ENCODE measurements at places on chromosomes 4 and X. TPM values are rescaled to one million over a fixed set of nuclear protein-coding genes. Genes with fewer than 3 reads are reported as not detected.
A peak's percentile ranks its signal among the peaks of the same experiment; 100 is the strongest.

DNA sequence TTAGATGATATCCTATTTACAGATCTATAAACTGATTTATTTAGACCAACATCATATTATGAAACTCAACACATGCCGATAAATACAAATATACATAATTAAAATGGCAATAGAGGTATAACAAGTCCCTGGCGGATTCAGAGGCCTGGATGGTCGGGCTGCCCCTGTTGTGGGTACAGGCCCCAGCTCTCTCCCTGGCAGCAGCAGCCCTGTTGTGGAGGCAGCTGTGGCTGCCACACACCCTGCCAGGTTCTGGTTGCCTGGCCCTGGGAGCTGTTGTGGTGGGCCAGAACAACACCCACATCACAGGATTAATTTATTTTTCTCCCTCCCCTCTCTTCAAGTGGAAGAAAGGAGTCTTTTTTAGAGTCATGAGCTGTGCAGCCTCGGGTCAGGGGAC, 12.1 kb upstream of the TCEAL2 start:
- DNase-seq, result no peak

GRCh38 chrX:50910685-50911176, at the start of gene BMP15:
BMP15 (plus strand) TSS chrX:50910735; CDS start chrX:50910784, 49 bp downstream.
- no peak for DNase-seq

DNA sequence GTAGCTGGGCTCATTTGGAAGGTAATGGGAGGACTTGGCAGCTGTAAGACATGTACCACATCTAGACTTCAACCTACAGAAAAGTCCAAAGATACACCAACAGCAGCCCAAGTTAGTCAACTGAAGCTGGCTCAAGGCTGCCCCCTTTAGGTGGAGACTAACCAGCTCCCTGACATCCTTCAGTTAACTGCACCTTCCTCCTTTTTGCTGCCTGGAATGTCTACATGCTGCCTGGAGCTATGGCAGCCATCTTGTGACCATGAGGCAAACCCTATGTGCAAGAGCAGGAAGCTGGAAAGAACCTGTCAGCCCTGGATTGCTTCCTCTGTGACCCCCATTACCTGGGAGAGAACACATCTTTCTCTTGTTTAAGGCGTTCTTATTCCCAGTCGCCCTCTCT, 25.8 kb downstream of the ARSD start:
- DNase-seq, result no peak

DNA sequence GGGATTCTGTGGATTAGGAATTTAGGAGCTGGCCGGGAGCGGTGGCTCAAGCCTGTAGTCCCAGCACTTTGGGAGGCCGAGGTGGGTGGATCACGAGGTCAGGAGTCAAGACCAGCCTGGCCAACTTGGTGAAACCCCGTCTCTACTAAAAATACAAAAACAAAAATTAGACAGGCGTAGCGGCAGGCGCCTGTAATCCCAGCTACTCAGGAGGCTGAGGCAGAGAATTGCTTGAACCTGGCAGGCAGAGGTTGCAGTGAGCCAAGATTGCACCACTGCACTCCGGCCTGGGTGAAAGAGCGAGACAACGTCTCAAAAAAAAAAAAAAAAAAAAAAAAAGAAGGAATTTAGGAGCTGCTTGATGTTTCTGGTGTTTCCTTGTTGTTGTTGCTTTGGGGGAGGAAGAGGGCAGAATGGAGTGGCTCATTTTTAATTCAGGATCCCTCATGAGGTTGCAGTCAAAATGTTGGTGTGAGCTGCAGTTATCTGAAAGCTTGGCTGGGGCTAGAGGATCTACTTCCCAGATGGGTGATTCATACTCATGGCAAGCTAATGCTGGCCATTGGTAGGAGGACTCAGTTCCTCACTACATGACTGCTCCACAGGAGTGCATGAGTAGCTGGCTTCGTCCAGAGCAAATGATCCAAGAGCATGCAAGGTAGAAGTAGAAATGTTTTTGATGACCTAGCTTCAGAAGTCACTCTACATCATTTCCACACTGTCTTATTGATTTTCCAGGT, 26.5 kb upstream of the JADE1 start:
- DNase-seq, result no peak

- DNase-seq, result no peak
Measured at GRCh38 chr4:41024556-41025491, 189.5 kb downstream of the APBB2 start.

DNA sequence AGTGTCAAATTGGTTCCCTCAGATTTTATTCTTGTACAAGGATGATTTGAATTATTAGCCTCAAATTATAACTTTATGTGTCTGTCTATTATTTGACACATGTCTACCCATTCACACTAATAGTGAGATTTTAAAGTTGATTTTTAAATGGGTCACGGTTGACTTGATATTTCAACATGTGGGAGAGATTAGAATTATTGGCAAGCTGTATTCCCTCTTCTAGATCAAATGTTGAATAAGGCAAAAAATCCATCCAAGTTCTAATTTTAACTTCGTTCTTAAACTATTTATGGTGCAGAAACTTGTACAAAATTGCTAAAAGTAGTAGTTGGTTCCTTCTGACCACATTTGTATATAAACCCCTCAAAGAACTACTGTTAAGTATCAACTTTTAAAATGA, 1498.0 kb downstream of the STIM2 start:
- no peak for DNase-seq

- peak; percentile 17 for DNase-seq
Measured at GRCh38 chr4:90950385-90950841, 823.2 kb downstream of the CCSER1 start.

DNA sequence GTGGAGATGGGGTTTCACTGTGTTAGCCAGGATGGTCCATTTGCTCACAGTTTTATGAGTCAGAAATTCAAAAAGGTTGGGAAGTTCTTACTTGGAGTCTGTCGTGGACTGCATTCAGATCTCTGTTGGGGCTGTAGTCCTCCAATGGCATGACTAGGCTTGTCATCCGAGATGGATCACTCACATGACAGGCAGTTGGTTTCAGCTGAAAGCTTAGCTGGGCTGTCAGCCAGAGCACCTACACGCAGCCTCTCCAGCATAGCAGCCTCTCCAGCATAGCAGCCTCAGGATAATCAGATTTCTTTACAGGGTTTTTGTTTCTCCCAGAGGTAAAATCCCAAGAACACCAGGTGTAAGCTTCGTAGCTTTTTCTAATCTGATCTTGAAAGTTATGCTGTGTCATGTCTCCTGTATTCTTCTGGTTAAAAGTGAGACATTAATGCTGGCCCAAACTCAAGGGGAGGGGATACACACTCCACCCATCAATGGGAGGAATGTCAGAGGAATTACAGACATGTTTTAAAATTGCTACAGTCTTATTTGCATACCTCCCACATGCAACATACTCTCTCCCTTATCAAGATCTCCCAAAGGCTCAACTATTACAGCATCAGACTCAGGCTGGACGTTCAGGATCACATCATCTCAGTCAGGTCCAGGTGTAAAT, 31.6 kb upstream of the SOD3 start:
- DNase-seq, result peak; percentile 16

GRCh38 chr4:127506283-127506682, 126.5 kb upstream of the INTU start:
- no peak for DNase-seq

GRCh38 chr4:91681544-91681943, 622.2 kb upstream of the GRID2 start:
- peak; percentile 5 for DNase-seq

GRCh38 chr4:157271166-157271869, 50.8 kb downstream of the GRIA2 start:
- no peak for DNase-seq

DNA sequence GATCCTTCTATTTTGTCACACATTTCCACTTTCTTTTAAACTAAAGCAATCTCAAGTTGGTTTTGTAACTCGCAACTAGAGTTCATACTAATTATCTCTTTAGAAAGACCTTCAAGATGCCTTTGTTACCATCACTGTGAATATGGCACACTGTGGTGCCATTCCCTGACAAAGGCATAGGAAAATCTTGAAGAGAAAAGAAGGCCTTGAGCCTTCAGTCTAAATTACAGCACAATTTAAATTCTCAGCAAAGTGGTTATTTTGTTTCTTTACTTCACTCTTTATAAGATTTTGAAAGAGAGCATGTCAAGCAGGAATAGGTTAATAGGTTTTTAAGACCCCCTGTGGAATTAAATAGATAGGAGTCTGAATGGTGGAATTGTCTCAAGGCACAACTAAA, 89.0 kb upstream of the BANK1 start:
- DNase-seq, result no peak

DNA sequence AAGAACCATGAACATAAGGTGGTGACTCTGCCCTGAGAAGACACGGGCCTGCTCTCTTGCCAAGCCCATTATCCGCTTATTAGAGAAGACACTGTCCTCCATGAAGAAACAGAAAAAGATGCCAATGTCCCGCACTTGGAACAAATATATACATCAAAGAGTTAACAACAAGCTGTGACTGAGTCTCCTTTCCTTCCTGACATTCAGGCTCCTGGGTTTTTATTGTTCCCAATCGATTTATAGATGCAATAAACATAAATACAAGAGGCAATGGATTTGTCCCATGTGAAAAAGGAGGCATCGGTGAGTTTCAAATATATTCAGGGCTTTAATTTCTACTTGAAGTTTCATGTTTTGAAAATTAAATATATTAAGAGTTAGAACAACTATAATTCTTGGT, 169.2 kb upstream of the CPEB2 start:
- no peak for DNase-seq

- no peak for DNase-seq
Measured at GRCh38 chrX:153657161-153657560, 10.2 kb downstream of the DUSP9 start.

DNA sequence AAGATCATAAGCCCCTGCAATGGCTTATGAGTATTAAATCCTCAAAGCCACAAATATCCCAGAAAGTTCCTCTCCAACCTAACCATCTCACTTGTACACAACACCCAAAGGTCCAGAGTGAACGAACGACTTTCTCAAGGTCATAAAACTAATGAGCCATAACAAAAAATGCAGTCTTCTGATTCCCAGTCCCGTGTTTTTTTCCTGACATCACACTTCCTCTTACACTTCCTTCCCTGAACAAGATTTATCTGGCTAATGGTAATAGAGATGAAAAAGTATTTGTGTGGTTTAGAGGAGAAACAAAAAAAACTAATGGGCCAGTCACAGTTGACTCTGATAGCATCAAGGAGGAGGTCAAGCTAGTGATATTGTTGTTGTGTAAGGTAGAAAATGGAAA, 99.5 kb upstream of the KLHL13 start:
- no peak for DNase-seq

DNA sequence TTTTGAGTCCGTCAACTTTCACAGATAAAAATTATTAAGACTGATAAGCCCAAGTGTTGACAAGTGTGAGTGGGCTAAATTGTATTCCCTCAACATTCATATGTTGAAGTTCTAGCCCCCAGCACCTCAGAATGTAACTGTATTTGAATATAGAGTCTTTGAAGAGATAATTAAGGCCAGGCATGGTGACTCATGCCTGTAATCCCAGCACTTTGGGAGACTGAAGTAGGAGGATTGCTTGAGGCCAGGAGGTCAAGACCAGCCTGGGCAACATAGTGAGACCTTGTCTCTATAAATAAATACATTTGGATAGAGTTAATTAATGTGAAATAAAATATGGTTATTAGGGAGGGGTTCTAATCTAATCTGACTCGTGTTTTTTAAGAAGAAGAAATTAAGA, 29.7 kb upstream of the SLC25A4 start:
- no peak for DNase-seq

DNA sequence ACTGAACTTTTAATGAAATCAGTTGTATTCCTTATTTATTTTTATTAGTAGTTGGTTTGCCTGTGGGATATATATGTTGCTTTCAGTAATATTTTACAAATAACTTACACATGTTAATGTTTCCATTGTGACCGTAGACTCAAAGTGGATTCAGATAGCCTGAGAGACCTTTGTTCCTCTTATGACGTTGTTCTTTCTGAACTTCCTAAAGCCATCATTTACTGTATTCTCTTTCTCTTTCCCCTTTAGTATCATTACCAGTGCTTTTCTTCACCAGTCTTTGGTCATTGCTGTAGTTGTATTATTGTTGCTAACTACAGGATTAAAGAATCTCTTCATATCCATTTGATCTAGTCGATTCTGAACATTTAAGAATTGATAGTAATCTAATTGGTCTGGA, 4.3 kb downstream of the STIM2 start:
- no peak for DNase-seq

DNA sequence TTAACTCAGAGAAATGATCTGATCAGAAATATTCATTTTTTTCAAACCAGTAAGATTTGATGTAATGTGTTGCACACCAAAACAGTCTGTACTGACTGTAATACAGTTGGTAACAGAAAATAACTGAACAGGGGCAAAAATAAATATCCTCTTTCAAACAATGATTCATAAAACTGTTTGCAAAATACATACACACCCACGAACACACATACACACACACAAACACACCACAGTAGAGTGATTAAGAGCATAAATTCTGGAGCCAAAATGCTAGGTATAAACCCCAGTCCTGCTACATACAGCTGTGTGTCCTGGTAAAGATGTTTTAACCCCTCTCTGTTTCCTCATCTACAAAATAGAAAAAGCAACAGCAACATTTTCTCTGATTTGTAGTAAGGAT, 376.6 kb downstream of the PDGFC start:
- no peak for DNase-seq

DNA sequence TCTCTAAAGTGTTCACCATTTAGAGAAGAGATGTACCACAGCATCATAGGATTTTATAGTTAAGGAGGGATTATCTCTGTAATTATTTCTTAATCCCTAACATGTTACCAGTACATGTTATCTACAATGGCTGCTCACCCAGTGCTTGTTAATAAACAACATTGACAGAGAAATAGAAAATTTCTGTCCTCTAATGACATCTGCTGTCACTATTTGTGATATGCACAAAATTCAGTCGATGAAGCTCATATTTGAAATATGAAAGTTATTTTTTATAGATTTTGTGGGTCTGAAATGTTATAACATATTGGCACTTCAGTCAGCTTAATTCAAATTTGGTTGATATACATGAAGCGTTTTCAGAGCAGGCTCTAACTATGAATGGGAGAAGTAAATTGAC, 48.8 kb upstream of the GRXCR1 start:
- DNase-seq, result no peak

GRCh38 chr4:4256799-4257198, 8.8 kb upstream of the TMEM128 start:
- DNase-seq, result no peak

Gene ADRA2C
- 11.0 TPM for polyA plus RNA-seq

Gene CXorf58
- 0.58 TPM for polyA plus RNA-seq

Gene MAGEA8
- not detected for polyA plus RNA-seq

Gene SCLT1
- 6.9 TPM for polyA plus RNA-seq

Gene RHOH
- polyA plus RNA-seq, result not detected

Gene FMR1NB
- not detected for polyA plus RNA-seq

Gene SAGE1
- not detected for polyA plus RNA-seq

Gene SEC31A
- polyA plus RNA-seq, result 226 TPM

Gene MGARP
- 2.9 TPM for polyA plus RNA-seq

Gene EVC2
- 2.7 TPM for polyA plus RNA-seq

Gene ASMTL
- polyA plus RNA-seq, result 31.0 TPM

Gene TCP11X1
- polyA plus RNA-seq, result 0.16 TPM

Gene ALAS2
- not detected for polyA plus RNA-seq

Gene VCX2
- not detected for polyA plus RNA-seq

Gene GIMD1
- not detected for polyA plus RNA-seq

Gene TCEAL7
- 6.9 TPM for polyA plus RNA-seq

Data from hepatocyte (in vitro differentiated cells).